ENCODE measurements at places on chromosomes 5 and 9.

DNA sequence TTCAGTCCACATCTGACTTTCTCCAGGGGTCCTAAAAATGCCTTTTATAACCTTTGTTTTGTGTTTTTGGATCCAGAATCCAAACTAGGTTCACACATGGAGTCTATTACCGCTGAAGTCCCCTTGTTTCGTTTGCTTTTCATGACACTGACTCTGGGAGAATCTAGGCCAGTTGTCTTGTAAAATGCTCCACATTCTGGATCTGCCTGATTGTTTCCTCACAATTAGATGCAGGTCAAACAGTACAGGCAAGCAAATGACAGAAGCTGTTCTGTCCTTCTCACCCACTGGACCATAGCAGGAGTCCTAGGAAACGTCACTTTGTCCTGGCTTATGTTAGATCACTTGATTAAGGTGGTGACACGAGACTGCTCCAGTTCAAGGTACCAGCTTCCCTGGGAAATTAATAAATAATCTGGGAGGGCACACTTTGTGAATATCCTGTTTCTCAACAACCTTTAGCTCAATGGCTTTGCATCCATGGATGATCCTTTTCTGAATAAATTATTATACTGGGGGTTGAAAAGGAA is 34.1 kb downstream of the FABP6 start:
- no peak for DNase-seq

GRCh38 chr5:112014783-112015395 is 257.9 kb upstream of the NREP start:
- peak; percentile 48 for DNase-seq

DNA sequence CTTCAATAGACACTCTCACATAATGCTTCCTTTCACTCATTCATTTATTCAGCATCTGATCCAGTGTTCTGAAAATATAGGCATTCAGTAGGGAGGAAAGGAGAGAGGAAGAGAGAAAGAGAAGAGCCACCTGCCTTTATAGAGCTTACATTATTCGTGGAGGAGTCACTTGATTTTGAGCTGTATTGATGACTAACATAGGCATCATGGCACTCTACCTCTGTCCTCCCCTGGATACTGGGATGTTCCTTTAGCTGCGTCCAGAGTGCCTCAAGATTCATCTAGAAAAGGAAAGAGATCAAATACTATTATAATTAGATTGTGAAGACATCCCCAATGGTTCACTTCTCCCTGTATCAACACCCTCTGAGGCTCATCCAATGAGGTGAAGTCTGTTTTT is 345.1 kb downstream of the SPATA31D1 start:
- DNase-seq = no peak

DNA sequence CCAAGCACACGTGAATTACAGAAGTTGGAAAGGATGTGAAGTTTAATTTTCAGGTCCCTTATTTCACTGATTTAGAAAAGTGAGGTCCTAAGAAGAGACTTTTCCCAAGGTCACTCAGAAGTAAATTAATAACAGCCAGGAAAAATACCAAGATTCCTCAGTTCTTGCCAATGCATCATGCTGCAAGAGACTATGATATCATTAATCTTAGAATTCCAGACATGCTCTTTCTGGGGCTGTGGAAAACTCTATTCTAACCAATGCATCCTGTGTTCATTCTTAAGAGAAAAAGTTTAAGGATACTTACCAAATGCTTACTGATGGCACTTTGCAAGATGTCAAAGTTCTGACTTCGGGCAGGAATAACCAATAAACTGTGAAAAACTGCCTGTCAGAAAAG is 42.8 kb downstream of the TEX10 start:
- peak; percentile 13 for DNase-seq
